HS-27A (cell line): ENCODE measurements at places on chromosomes 1 and 21.

DNA sequence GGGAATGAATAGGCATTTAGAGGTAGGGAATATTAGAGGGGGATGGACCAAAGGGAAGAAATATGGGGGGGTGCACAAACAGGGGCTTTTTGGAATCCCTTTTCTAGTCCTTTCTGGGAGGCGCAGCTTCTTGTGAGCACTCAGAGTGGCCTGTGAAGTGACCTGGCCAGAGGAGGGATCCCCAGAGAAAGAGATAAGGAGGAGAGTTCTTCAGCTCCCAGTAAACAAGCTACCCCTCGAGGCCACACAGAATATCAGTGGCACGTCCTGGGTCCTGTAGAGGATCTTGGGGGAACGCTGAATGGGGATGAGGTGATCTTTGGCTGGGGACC is 19.4 kb downstream of the VANGL2 start:
- DNase-seq = no peak

DNA sequence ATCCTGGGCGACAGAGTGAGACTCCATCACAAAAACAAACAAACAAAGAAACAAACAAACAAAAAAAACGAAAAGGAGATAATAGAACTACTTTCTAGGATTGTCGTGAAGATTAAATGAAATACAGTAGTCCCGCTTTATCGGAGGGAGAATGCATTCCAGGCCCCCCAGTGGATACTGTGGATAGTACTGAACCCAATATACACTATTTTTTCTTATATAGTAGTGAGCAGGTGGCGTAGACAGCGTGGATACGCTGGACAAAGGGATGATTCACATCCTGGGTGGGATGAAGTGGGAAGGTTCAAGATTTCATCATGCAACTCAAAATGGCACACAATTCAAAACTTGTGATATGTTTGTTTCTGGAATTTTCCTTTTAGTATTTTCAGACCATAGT is 8.0 kb downstream of the SLC35F3 start:
- DNase-seq = no peak

DNA sequence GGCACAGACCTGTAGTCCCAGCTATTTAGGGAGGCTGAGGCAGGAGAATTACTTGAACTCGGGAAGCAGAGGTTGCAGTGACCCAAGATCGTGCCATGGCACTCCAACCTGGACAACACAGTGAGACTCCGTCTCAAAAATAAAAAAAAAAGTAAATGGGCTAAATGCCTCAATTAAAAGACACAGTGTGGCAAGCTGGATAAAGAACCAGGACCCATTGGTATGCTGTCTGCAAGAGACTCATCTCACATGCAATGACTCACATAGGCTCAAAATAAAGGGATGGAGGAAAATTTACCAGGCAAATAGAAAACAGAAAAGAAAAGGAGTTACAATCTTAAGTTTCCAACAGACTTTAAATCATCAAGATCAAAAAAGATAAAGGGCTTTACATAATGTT is 40.3 kb downstream of the ACBD6 start:
- no peak for DNase-seq

- DNase-seq = no peak
Observed at GRCh38 chr1:11388617-11389016, 90.3 kb upstream of the DISP3 start.

- DNase-seq = no peak
Observed at GRCh38 chr1:20351911-20352701, 61.4 kb downstream of the VWA5B1 start.

DNA sequence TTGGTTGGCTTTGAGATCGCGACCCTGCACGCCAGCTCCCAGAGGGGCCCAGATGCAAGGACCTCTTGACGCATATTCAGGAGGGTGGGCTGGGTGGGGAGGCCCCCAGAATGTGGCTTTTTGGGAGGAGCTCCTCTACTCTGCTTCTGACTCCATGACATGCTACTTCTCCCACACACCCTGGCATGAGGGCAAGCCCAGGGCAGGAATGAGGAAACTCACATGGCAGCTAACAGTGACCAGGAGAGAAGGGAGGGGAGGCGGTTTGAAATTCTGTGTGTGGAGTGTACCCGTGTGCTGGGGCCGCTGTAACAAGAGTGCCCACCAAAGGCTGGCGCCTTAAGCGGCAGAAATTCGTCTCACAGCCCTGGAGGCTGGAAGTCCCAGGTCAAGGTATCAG is 61.3 kb upstream of the GPR153 start:
- DNase-seq = no peak

DNA sequence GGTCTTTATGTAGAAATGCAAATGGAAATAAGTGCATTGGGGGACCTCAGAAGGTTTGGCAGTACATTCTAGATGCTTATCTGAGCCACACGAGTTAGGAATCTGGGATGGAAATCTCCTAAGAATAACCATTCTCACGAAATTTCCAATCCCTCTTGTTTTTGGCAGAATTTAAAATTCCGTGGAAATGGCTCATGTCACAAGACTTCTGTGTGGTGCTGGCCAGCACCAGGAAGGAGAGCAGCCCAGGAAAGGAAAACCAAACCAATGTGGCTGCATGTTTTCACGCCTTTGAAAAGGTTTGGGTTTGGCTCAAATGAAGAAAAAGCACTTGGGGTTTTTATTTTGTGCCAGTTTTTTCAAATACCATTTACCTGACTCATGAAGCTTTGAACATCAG is 80.1 kb upstream of the KCNK2 start:
- peak; percentile 90 for DNase-seq

DNA sequence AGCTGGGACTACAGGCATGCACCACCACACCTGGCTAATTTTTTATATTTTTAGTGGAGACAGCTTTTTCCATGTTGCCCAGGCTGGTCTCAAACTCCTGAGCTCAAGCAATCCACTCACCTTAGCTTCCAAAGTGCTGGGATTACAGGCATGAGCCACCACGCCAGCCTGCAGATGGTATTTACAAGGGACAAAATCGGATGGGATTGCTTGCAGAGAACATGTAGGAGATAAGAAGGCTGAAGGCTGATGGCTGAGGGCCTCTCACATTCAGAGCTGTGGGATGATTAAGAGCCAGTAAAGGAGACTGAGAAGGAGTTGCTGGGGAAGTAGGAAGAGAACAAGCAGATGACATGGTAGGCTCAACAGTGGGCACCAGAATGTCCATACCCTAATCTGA is 24.0 kb upstream of the QSOX1 start:
- no peak for DNase-seq

DNA sequence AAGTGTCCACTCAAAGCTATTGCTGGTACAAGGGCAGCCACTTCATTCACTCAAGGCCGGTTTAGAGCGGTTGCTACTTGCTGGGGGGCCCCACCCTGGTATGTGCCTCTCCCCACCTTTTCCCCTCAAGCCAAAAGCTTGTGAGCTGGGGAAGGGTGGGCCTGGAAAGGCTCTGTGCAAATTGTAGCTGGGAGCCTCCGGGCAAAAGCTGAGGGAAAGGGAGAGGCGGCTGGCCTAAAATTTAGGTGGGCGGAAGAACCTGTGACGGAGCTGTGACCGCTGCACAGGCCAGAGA is 306 bp upstream of the SH3D21 start:
- no peak for DNase-seq

DNA sequence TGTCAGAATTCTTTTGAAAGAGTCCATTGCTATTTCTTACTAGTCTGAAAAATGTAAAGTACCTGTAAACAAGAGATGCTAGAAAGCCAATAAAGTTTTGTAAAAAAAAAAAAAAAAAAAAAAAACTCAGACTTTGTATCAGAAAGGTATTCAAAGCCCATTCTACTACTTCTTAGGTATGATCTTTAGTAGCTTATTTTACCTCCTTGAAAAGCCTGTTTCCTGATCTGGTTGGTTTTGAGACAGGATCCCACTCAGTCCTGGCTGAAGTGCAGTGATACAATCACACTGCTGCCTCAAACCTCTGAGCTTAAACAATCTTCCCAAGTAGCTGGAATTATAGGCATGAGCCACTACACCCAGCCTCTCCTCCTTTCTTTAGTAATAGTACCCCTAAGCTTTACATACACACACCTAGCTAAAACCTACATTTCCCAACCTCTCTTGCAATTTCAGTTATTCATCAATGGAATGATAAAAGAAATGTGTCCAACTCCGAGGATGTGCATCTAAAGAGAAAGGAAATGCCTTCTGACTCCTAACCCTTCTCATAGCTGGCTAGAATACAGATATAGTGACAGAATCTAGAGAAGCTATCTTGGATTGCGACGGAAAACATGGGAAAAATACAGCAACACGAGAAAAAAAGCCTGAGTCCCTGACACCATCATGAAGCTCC is 30.6 kb downstream of the EPS15 start:
- DNase-seq = no peak

DNA sequence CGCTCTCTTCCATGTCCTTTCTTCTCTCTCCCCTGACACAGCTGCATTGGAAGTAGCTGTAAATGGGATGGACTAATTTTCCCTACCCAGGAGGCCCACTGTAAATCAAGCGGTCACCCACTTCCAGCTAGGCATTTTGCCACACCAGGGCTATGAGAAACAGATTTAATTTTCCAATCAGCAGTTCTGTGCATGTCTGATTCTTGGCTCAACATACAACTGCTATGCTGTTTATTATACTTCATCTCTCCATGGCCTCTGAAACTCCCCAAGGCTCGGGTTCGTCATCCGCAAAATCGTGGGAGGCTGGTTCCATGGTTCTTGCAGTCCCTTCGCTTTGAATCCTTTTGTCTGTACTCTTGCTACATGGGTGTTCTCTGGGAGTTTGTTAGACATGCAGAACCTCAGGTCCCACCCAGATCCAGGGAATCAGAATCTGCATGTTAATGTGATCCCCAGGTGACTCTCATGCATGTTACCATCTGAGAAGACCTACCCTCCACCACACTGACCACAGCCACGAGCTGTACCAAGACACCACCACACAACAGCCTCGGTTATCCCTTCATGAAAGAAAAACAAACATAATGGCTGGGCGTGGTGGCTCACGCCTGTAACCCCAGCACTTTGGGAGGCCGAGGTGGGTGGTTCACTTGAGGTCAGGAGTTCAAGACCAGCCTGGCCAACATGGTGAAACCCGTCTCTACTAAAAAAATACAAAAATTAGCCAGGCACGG is 190.5 kb downstream of the GABPA start:
- no peak for DNase-seq

DNA sequence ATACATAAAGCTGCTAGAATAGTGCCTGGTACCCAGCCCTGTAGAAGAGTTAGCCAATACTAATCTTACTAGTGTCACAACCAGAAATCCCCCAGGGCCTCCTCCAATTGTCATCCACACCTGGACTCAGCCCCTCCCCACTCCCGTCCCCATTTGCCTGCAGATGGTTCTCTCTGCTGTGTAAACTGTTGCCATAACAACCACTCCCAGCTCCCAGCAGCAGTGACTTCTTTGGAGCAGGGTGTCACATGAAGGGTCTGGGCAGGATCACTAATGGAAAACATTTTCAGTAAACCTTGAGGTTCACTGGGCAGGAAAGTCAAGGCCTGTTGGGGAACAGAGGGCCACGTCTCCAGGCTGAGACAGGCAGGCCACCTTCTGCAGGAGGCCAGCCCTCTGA is 126.0 kb upstream of the IPO9 start:
- DNase-seq = no peak

- DNase-seq = peak; percentile 3
Observed at GRCh38 chr1:58162952-58163550, 383.5 kb downstream of the OMA1 start.

DNA sequence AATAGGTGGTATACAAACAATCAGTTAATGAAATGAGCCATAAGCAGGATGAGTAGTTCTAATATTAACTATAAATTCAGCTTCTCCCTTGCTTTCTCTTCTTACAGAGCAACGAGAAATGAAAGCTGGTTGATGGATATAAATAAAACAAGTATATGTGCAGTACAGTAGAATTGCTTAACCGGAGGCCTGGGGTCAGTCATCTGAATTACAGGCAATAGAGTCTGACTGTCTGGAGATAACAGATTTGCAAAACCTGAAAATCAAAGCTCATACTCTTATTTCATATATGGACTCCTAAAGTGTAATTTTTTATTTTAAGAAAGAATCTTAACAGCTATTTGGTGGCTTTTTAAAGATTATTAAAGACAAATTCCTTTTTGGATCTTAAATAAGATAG is 43.1 kb upstream of the SGIP1 start:
- DNase-seq = no peak
